Activated T-helper 1 cell treated with anti-CD3 and anti-CD28 coated beads, Interleukin-12 subunit alpha, Interleukin-12 subunit beta, Interleukin-2, Interleukin-4 antibody, amounts not matched to agents 30 ng/mL and 10 ng/mL and 1 ng/mL, durations not matched to agents 14 hours and 24 hours and 36 hours (primary cell): ENCODE measurements at places on chromosomes 3 and 15. TPM values are rescaled to one million over a fixed set of nuclear protein-coding genes. Genes with fewer than 3 reads are reported as not detected.
A peak's percentile ranks its signal among the peaks of the same experiment; 100 is the strongest.

GRCh38 chr3:51684971-51685751, 14.1 kb downstream of the TEX264 start:
- peak overlapping the region; percentile 87 for H3K27ac ChIP-seq
- DNase-seq = no peak
- H3K4me1 ChIP-seq = peaks cover 86% of the 10 kb centered on the region
- peaks cover 36% of the 10 kb centered on the region for H3K36me3 ChIP-seq
- no peaks in the 10 kb centered on the region for H3K27me3 ChIP-seq
- peak overlapping the region; percentile 76 for H3K4me3 ChIP-seq

- H3K36me3 ChIP-seq = peaks cover 4% of the 10 kb centered on the region
- peak overlapping the region; percentile 20 for H3K27ac ChIP-seq
- no peak overlapping the region for H3K4me3 ChIP-seq
- no peak for DNase-seq
Observed at GRCh38 chr3:112745567-112746248, 101.0 kb downstream of the CD200R1L start.

DNA sequence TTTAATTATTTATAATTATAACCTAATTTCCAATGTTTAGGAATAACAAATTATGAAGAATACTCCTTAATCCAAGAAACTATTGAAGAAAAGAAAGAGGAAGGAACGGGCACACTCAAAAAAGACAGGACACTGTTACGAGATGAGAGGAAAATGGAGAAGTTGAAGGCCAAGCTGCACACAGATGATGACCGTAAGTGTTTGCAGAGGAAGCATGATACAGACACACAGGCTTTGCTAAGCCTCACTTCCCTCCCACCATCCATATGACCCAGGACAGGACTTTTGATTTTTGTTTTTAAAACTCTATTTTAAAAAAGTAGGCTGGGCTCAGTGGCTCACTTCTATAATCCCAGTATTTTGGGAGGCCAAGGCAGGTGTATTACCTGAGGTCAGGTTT, 389.4 kb upstream of the TPM1 start:
- H3K27me3 ChIP-seq = peaks cover 3% of the 10 kb centered on the region
- H3K27ac ChIP-seq = no peak overlapping the region
- no peaks in the 10 kb centered on the region for H3K36me3 ChIP-seq
- H3K4me1 ChIP-seq = peaks cover 15% of the 10 kb centered on the region
- DNase-seq = no peak

- no peaks in the 10 kb centered on the region for H3K36me3 ChIP-seq
- no peaks in the 10 kb centered on the region for H3K4me1 ChIP-seq
- H3K4me3 ChIP-seq = no peak overlapping the region
- no peaks in the 10 kb centered on the region for H3K27me3 ChIP-seq
- DNase-seq = no peak
- H3K27ac ChIP-seq = no peak overlapping the region
Observed at GRCh38 chr3:5429517-5429890, 242.0 kb downstream of the EDEM1 start.

DNA sequence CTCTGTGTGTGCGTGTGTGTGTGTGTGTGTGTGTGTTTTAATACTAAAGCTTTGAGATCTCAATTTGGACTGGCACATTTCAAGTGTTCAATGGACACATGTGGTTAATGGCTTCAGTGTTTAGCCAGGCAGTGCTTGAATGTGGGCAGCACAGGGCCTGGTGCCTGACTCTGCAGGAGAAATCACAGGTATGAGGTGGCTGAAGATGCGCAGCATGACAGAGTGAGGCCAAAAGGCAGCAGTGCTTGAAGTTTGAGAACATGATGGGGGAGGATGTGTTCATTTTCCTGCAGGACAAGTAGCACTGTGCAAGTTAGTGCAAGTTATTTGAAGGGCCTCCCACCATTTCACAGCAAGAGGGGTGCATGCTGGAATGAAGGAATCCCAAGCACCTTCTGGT, 620.5 kb upstream of the TBL1XR1 start:
- peaks cover 9% of the 10 kb centered on the region for H3K4me1 ChIP-seq
- no peaks in the 10 kb centered on the region for H3K36me3 ChIP-seq
- no peak overlapping the region for H3K4me3 ChIP-seq

DNA sequence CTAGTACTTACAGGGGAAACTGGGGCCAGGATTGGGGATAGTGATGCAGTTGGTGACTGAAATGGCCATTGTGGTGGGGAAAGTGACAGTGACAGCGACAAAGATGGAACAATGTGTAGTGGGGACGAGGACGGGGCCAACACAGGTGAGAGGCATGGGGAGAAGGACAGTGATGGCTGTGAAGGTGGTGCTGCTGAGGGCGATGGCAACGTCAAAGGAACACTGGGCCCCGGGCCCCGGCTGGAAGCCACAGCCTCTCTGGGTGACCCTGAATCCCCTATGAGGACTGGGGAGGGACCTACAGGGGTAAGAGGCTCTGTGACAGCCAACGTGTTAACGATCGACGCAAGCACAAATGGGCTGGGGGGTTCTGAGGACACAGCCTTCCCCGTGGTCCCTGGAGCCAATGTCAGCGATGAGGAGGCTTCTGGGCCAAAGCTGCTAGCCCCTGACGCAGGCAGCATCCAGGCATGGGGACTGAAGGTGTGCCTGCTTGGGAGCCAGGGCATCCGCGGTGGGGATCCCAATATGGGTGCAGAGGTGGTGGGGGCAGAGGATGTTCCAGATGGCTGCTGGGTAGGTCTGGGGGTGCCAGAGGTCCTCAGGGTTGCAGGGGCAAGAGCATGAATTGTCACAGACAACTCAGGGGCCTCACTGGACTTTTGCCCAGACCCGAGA, 25.2 kb upstream of the GOLGA6C start:
- no peak overlapping the region for H3K4me3 ChIP-seq
- DNase-seq = no peak
- H3K27me3 ChIP-seq = peaks cover 2% of the 10 kb centered on the region
- no peaks in the 10 kb centered on the region for H3K4me1 ChIP-seq
- H3K27ac ChIP-seq = no peak overlapping the region

DNA sequence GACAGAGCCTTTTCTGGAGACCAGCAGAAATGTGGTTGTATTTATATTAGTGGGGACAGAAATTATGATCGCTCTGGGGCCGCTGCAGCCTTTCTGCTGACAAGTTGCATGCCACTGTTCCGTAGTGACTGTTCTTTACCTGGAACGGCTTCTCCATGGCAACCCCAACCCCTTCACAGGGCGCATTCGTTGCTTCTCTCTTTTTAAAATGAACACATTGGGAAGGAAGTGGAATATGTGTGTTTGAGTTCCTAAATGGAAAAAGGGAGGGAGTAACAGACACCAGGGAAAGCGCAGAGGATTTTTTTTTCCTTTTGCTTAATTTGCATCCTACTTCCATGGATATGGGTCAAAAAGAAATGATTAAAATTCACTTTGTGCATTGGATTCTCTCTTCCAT, 482.0 kb upstream of the SUCLG2 start:
- H3K4me1 ChIP-seq = no peaks in the 10 kb centered on the region
- H3K36me3 ChIP-seq = no peaks in the 10 kb centered on the region
- H3K4me3 ChIP-seq = no peak overlapping the region
- no peak overlapping the region for H3K27ac ChIP-seq
- H3K27me3 ChIP-seq = no peaks in the 10 kb centered on the region

GRCh38 chr3:48472673-48472922, 26.1 kb downstream of the ATRIP start:
- peak overlapping the region; percentile 82 for H3K4me3 ChIP-seq
- H3K4me1 ChIP-seq = peaks cover 64% of the 10 kb centered on the region
- H3K27ac ChIP-seq = peak overlapping the region; percentile 95
- H3K36me3 ChIP-seq = peaks cover 31% of the 10 kb centered on the region
- no peaks in the 10 kb centered on the region for H3K27me3 ChIP-seq
- no peak for DNase-seq

DNA sequence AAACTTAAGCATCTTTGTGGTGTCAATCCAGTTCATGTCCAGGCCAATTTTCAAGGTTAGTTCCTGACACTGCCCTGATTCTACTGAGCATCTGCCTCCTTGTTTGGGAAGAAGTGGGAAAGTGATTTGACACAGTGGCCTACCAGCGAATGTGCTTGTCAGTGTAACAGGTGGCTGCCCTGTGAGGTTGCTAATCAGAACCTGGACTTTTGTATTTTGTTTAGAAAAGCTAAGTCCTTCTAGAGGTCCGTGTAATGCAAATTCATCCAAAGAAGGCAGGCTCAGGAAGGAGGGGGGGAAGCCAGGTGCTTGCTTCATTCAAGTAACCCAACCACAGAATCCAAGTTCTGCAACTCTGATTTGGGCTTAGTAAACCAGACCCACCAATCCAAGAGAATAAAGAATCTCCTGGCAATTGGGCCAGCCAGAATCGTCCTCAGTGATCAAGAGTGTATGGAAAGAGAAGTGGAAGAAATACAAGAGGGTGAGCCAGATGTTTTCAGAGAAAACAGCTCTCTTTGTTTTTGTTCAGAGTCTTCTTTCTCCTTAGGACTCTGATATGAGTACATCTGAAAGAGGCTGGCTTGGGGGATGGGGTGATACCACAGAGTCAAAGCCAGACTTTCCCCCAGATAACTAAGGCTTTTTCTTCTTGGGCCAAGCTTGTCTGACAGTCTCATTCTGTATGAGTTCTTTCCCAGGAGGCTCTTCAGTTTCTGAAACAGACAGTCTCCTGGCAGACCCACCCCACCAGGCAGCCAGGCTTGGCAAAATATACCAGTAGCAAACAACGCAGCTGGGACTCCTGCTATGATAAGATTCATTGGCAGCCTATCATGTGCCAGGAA, 508.9 kb upstream of the TBL1XR1 start:
- no peaks in the 10 kb centered on the region for H3K36me3 ChIP-seq
- no peaks in the 10 kb centered on the region for H3K4me1 ChIP-seq
- no peak overlapping the region for H3K27ac ChIP-seq
- no peak for DNase-seq

DNA sequence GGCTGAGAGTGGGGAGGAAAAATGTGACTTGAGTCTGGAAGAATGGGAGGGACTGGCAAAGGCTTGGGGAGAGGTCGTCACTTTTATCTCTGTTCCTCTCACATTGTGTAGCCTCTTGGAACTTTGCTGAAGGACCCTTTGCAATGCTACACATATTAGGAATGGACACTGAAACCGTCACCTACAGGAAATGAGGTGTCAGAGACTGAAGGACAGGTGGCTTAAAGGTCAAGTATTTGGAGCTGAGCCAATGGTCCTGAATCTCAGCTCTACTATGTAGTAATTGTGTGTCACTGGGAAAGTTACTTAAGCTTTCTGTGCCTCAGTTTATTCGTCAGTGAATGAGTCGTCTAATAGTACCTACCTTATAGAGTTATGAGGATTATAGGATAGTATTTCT, 14.7 kb downstream of the MCTP2 start:
- H3K27ac ChIP-seq = peak overlapping the region; percentile 46
- H3K27me3 ChIP-seq = no peaks in the 10 kb centered on the region
- peaks cover 67% of the 10 kb centered on the region for H3K4me1 ChIP-seq
- peaks cover 37% of the 10 kb centered on the region for H3K36me3 ChIP-seq
- DNase-seq = no peak
- no peak overlapping the region for H3K4me3 ChIP-seq

DNA sequence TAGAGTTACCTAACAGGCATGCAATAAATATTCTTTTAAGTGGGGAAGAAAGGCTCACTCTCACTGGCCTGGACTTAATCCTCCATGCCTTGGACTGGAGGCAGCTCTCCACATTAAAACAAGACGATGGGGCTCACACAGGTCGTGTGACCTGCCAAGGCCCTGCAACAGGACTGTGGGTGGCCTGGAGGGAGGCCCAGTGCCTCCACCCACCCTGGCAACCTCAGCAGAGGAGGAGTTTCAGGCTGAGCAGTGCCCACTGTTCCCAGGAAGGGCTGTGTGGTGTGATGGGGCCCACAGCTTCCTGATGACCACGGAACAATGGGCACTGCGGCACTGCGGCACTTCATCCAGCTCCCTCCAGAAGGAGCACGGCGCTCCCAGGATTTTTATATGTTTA, 5.5 kb downstream of the UROC1 start:
- DNase-seq = no peak
- no peak overlapping the region for H3K4me3 ChIP-seq
- no peaks in the 10 kb centered on the region for H3K27me3 ChIP-seq
- no peaks in the 10 kb centered on the region for H3K36me3 ChIP-seq

DNA sequence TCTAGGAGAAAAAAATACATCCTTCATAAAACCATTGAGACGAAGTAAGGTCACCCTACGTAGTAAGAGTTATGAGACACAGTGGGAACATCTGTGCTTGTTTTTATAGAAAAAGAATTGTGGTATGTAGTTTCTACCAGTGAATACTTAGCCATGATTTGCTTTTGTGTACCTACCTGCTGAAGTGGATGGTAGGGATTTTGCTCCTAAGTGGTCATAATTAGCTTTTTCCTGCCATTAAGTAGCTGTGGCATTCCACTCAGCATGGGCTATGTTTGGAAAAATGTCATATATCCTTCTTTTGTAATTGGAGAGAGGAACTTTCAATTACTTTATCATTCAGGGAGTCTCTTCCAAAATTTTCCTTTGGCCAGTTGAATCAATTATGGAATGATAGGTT, 63.7 kb downstream of the CHD2 start:
- peaks cover 60% of the 10 kb centered on the region for H3K36me3 ChIP-seq
- no peak for DNase-seq
- no peaks in the 10 kb centered on the region for H3K27me3 ChIP-seq

GRCh38 chr15:99424978-99425656, 140.7 kb upstream of the MEF2A start:
- H3K36me3 ChIP-seq = peaks cover 4% of the 10 kb centered on the region
- DNase-seq = peak; percentile 49
- H3K4me1 ChIP-seq = peaks cover 63% of the 10 kb centered on the region
- H3K27me3 ChIP-seq = no peaks in the 10 kb centered on the region
- H3K27ac ChIP-seq = peak overlapping the region; percentile 92

DNA sequence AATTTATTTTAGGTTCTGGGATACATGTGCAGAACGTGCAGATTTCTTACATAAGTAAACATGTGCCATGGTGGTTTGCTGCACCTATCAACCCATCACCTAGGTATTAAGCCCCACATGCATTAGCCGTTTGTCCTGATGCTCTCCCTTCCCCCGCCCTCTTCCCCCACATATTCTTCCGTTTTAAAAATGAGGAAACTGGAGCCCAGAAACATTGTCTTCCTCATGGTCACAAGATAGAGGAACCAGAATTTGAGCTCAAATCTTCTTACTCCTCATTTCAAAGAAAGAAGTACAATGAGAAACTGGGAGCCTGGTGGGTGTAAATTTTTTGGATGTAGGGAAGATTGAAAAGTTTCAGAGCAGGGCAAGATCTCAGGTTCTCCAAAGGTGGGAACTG, 56.1 kb upstream of the USP3 start:
- H3K36me3 ChIP-seq = no peaks in the 10 kb centered on the region
- peaks cover 4% of the 10 kb centered on the region for H3K27me3 ChIP-seq
- no peak overlapping the region for H3K4me3 ChIP-seq

UQCRC1 gene
- total RNA-seq = 191 and 193 TPM in 2 replicates

TMIE gene
- 0.34 TPM in 1 of 2 replicates, not detected in the other for total RNA-seq

SEMA6D gene
- not detected in 2 replicates for total RNA-seq

ITPKA gene
- 2.8 and 3.1 TPM in 2 replicates for total RNA-seq

ZNF501 gene
- total RNA-seq = 1.5 and 1.6 TPM in 2 replicates

CAMK2N2 gene
- total RNA-seq = 0.15 and 0.52 TPM in 2 replicates

SCAMP2 gene
- total RNA-seq = 93.7 and 103 TPM in 2 replicates

CYP11A1 gene
- total RNA-seq = not detected in 2 replicates

ABHD2 gene
- total RNA-seq = 66.5 and 66.7 TPM in 2 replicates

PLA2G4D gene
- not detected in 2 replicates for total RNA-seq
